ENCODE measurements at places on chromosomes 1 and 21.

DNA sequence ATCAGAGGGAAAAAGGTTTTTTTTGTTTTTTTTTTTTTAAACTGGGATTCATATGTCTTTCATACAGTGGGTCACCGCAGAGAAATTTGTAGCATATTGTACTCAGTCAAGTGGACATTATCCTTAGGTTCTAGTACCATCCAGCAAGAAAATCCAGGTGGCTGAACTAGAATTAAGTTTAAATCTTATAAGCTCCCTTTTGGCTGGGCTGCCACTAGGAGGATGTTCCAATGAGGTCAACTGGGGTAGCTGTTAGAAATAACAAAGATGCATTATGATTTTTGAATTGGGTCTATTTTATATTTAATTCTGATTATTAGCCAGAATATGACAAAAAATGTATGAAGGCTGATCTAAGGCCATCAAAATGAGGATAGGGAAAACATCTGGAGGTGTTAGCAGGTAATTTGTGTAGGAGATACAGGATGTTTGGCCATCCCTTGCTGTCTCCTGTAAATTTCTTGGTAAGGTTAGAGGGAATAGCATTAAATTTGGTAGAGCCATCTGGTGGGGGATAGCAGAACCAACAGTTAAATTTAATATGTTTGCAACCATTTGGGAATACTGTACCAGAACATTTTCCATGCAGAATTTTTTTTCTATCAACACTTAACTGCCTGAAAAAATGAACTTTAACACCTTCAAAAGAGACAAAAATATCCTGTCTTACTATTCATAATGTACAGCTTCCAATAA lies 568.5 kb upstream of the B3GALT2 start:
- no peak for DNase-seq

- no peak for DNase-seq
Measured at GRCh38 chr1:63651161-63651701, 58.0 kb downstream of the PGM1 start.

- no peak for DNase-seq
Measured at GRCh38 chr1:207673399-207673798, 28.5 kb downstream of the CR1L start.

GRCh38 chr1:36486439-36487335 lies 4.0 kb upstream of the CSF3R start:
- DNase-seq: no peak

GRCh38 chr1:1092894-1093609 lies 18.9 kb upstream of the RNF223 start:
- no peak for DNase-seq

- no peak for DNase-seq
Measured at GRCh38 chr1:41580021-41580420, 95.5 kb upstream of the EDN2 start.

- DNase-seq: no peak
Measured at GRCh38 chr1:202117898-202118371, 4.8 kb upstream of the GPR37L1 start.

GRCh38 chr1:165443539-165444311 lies 1.2 kb downstream of the RXRG start:
- no peak for DNase-seq

DNA sequence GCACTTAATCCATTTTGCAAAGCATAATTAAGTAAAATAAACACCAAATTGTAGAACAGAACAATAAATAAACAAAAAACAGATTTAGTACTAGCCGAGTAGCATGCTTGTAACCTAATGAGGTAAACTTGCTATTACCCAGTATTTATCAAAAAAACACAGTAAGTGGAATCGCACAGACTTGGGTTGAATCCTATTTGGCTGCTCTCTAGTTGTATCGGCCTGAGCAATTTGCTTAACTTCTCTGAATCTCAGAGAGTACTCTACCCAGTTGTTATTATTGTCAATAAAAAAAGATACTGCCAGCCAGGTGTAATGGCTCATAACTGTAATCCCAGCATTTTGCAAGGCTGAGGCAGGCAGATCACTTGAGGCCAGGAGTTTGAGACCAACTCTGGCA lies 664.3 kb downstream of the ADGRL2 start:
- DNase-seq: no peak

DNA sequence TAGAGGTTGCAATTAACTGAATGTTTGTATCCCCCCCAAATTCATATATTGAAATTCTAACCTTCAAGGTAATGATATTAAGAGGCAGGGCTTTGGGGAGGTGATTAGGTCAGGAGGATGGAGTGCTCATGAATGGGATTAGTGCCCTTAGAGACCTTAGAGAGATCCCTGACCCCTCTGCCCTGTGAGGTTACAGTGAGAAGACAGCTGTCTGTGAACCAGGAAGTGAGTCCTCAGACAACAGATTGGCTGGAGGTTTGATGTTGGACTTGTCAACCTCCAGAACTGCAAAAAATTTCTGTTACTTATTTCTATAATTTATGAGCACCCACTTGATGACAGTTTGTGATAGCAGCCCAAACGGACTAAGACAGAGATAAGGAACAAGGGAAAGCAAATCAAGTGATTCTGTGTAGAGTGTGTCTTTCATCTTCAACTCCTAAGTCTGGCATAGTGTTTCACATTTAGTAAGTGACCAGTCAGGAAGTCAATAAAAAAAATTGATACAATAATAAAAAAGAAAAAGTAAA lies 30.0 kb upstream of the RWDD3 start:
- no peak for DNase-seq

DNA sequence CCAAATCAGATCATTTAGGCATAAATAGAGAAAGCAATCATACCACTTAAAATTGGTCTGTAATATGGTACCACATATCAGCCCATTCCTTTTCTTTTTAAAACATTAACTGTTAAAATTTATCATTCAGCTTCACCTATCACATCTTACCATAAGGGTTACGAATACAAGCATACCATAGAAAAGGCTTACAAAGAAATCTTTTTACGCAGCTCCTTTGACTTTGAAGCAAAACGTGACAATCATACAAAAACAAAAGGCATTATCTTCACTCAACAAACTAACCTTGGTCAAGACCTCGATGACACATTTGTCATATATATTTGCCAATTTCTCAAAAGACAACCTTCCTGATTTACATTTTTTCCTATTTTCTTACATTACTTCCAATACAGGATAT lies 169.0 kb downstream of the SMYD3 start:
- no peak for DNase-seq

DNA sequence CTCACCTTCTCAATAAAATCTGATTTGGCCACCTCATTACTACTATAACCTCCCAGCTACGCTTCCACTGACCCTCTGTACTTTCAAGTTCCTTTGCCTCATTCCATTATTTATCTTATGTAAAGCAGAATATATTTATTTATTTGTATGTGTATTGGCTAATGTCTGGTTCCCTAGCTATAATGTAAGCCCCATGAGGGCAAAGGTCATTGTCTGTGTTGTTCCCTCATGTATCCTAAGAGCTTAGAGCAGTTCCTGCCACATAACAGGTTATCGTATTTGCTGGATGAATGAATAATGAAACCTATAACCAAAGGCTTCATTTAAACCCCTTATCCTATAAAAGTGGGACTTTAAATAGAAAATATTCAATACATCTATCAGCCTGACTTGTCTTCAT lies 77.9 kb upstream of the DPT start:
- no peak for DNase-seq

DNA sequence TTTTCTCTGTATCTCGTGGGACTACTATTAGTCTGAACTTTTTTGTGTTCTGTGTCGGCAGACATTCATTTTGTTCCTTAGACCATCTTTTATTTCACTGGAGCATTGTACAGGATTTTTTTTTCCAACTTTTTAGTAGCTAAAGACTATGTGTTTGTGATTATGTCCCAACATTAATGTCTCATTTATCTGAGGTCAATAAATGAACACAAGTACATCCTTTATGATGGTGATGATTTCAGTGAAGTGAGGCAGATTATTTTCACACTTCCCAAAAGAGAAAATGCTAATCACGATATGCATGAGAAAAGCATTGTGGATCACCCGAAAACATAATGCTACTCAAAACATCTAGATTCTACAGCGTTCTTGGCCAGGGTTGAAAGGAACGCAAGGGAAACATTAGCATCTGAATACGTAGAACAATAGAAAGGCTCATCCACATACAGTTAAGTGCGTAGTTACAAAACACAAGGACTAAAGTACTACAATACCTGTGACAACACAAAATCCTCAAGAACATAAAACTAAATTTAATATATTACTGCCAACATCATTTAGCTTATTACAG lies 981.7 kb upstream of the NCAM2 start:
- no peak for DNase-seq

DNA sequence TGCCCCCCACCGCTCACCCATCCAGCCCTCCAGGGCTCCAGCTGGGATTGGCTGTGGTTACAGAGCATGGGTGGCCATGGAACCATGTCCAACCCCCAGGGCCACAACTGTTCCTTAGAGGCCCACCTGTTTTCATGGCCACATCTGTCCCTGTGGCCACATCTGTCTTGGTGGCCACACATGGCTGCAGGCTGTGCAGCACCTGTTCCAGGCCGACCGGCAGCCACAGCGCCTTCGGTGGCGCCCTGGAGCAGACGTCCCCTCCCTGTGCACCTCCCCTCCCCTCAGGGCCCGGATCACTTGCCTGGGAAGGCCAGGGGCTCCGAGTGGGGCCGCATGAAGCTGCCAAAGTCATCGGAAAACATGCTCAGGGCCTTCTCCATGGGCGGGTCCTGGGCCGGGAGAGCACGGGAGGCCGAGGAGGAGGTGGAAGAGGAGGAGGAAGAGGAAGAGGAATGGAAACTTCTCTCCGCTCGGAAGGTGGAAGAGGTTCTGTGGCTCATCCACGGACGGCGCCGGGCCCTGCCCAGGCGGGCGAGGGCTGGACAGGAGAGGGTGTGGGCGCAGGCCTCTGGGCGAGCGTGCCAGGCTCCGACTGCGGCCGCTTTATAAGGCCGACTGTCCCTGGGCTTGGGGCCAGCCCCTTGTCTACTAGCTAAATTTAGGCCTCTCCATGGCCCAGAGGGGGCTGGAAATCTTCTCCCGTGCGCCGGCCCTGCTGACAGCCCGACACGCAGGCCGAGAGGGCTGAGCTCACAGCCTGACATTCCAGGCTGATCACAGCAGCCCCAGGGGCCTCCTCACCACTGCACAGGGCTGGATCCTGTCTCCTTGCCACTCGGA lies at the start of gene HSPB7:
HSPB7 (minus strand) TSS at position 583 of the 843 bp plus-strand sequence; CDS start at position 503, 80 bp downstream.
- DNase-seq: no peak

- DNase-seq: no peak
Measured at GRCh38 chr1:206482611-206483010, 12.3 kb downstream of the IKBKE start.

DNA sequence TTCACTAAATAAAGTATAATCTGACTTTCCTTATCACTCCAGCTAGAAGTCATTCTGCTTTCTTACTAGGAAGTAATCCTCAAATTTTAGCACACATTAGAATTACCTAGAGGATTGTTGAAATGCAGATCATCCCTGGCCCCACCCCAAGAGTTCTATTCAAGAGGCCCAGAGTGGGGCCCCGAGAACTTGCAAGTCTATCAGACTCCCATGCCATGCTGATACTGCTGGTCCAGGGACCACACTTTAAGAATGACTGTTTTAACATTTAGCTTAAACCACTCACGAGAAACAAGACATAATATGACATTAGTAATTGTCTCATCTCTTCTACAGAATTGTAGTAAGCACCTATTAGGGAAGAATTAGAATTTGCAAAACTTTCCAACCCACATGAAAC lies 7.7 kb upstream of the SYNJ1 start:
- DNase-seq: no peak

DNA sequence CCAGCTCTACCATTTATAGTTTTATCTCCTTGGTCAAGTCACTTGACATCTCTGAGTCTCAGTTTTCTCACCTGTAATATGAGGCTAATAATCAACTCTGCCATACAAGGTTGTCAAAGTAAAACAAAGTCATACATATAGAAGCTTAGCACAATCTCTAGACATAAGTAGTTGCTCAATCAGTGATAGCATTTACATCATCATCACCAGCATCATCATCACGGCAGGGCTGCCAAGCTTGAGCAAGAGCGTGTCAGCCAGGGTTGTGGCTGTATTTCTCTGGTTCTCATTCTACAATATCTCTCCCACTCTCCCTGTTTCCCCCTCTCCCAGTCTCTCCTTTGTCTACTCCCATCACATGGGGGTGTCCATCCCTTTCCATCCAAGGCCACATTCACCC lies 41.7 kb upstream of the COA6 start:
- no peak for DNase-seq

DNA sequence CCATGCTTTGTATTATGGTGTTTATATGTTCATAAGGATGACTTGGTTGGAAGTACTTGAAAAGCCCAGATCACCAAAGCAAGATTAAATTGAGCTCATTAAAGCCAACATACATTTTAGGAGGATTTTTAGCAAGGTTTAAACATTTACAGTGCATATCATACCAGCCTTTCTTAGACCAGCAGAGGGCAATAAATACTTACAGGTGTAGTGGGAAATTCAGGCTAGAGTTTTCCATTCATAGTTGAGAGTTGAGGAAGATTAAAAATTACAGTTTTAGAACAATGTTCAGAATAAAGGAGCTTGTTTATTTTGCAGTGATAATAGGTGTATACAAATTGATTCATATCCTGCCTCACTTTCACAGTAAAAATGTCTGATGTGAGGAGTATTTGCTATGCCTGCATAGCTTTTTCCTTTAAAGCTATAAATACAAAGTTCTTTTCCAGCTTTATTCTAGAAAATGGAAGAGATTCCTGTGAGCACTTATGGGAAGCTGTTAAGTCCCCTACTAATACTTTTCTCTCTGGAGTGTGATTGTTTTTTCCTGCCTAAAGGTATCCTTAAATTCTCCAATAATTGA lies 35.3 kb downstream of the DTL start:
- DNase-seq: no peak

DNA sequence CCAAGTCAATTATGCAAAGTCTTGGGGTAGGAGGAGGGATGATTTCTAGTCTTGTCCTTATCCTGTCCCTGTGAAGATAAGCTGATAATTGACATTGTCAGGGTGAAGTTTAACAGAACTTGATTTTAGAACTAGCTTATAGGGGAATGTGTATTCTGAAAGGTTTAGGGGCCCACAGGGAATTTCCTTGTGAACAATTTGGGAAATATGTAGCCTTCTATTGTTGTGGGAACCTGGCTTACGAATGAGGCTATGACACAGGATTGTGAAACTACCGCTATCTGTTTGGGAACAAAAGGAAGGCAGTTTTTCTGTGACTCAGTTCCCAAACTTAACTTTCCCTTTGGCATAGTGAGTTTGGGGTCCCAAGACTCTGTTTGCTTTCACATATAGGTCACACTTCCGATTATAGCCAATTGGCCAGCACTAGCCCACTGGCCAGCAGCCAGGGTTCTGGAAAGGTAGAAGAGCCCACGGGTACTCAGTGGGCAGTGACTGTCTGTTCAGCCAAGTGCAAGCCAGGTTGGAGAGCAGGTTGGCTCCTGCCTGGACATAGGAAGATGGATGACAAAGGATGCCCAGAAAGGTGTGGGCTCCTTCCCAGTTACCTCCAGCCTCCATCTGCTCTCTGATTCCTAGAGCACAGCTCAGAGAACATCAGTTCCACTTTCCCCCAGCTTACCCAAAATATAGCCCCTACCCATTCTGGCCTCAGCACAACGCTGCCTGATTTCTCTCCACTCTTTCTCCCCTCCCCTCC lies 35.5 kb downstream of the H3-3A start:
- no peak for DNase-seq

DNA sequence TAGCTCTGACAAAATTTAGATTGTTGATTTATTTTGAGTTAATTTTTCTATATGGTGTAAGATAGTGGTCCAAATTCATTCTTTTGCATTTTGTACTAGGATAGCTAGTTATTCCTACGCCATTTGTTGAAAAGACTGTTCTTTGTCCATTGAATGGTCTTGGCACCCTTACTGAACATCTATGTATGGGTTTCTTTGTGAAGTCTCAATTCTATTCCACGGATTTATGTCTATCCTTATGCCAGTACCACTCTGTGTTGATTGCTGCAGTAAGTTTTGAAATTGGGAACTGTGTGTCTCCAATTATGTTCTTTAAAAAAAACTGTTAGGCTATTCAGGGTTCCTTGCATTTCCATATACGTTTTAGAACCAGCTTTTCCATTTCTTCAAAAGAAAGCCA lies 145.7 kb downstream of the ZNF644 start:
- no peak for DNase-seq

Measured in stimulated activated CD4-positive, alpha-beta T cell treated with anti-CD3 and anti-CD28 coated beads, Interleukin-15, amount 100 ng/mL, for 1 hour (primary cell).